Stimulated activated CD8-positive, alpha-beta memory T cell treated with anti-CD3 and anti-CD28 coated beads, Interleukin-4, amount 100 ng/mL, for 4 hours (primary cell): ENCODE measurements at places on chromosomes 4 and X.

- no peak for DNase-seq
Measured at GRCh38 chrX:46376246-46376885, 168.9 kb downstream of the ZNF674 start.

DNA sequence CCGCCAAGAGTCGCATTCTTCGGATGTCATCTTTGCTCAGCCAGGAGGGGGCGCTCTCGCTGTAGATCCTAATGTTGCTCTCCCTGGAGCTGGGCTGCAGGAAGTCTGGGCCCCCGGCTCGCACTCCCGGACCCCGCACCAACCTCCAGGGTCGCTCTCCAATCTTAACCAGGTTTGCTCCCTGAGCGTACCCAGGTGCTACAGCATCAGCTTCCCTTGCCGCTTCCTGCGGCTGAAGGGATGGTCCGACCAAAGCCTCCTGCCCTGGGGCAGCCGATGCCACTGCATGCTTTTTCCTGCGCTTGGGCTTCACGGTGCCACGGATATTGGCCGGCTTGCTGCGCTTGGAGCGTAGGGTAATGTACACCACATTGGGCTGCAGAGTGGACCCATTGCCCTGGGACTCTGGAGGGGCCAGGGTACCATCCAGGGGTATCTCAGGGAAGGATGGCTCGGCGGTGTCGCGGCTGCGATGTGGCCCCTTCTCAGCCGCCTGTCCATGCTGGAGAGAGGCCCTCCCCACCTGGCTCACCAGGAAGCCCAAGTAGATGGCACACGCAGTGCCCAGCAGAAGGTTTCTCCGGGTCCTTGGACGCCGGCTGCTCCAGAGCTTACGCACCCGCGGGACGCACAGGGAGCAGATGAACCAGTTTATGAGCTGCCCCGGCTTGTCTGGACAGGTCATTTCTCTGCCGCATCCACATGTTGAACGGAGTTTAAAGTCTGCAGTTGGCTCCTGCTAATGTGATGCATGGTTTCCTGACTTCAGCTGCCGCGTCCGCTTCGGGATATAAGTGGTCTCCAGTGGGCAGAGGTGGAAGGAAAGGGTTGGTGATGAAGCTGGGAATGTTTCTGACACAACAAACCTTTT is 1.9 kb downstream of the GASK1B start:
- no peak for DNase-seq

- no peak for DNase-seq
Measured at GRCh38 chr4:43564107-43564506, 671.6 kb downstream of the GRXCR1 start.

- DNase-seq, result no peak
Measured at GRCh38 chr4:104901438-104901837, 245.2 kb upstream of the TET2 start.

GRCh38 chrX:96004386-96004785 is 680.3 kb upstream of the DIAPH2 start:
- DNase-seq, result no peak

GRCh38 chr4:113682730-113683537 is 78.6 kb downstream of the CAMK2D start:
- peak; percentile 55 for DNase-seq

GRCh38 chrX:74925225-74926088 is at the start of gene NEXMIF:
Gene NEXMIF (minus strand): TSS chrX:74925452.
- no peak for DNase-seq

- no peak for DNase-seq
Measured at GRCh38 chr4:7683126-7683703, 248.5 kb upstream of the PSAPL1 start.

- DNase-seq, result no peak
Measured at GRCh38 chr4:3415471-3416141, 26.2 kb upstream of the HGFAC start.

GRCh38 chr4:186150926-186151325 is 40.4 kb upstream of the CYP4V2 start:
- DNase-seq, result no peak

DNA sequence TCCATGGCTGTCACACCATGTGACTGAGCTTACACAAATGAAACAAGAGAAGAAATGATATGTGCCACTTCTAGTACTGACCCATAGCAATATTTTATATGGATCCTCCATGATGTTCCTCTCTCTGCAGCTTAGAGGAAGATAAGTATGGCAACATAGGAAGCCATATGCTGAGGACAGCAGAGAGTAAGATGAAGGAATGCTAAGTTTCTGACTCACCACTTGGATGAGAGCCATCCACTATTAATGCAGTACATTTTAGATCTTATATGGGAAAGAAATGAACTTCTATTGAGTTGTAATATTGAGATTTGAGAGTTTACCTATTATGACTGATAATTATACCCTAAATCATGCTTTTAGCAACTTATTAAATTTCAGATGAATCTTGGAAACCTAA is 386.9 kb upstream of the MAOA start:
- DNase-seq, result no peak

DNA sequence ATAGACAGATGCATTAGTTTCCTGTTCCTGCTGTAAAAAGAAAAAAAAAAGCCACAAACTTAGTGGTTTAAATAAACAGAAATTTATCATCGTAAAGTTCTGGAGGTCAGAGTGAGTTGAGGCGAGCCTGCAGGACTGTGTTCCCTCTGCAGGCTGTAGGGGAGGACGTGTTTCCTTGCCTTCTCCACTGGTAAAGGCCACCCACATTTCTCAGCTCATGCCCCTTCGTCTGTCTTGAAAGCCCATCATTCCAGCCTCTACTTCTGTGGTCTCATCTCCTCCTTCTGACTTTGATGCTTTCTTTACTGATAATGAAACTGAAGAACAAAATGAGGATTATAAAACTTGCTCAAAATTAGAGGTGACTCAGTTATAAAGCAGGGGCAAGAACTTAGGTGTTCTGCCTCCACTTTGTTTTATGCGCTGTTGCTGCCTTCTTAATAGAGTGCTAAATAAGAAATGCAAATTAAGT is 143.0 kb downstream of the STIM2 start:
- no peak for DNase-seq

- DNase-seq, result no peak
Measured at GRCh38 chr4:174926958-174927357, 8.8 kb downstream of the ADAM29 start.

- no peak for DNase-seq
Measured at GRCh38 chr4:137664416-137664815, 132.1 kb upstream of the PCDH18 start.

DNA sequence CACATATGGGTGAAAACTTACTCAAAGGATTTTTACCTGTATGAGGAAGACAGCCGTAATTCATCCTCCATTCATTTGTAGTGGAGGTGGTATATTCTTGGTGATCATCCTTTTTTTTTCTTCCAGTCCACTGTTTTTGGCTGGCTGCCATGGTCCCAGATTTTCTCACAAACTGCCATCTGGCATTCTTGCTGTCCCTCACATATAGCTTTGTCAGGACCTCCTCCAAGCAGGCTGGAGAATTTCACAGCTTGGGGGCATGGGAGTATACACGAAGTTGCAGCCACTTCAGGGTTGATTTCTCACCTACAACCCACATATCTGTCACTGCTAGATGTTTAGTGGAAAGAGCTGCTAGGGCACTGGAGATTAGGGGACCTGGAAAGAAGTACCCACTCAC is 401.0 kb downstream of the IL1RAPL1 start:
- no peak for DNase-seq

GRCh38 chr4:22857411-22857810 is 164.7 kb downstream of the GBA3 start:
- no peak for DNase-seq

DNA sequence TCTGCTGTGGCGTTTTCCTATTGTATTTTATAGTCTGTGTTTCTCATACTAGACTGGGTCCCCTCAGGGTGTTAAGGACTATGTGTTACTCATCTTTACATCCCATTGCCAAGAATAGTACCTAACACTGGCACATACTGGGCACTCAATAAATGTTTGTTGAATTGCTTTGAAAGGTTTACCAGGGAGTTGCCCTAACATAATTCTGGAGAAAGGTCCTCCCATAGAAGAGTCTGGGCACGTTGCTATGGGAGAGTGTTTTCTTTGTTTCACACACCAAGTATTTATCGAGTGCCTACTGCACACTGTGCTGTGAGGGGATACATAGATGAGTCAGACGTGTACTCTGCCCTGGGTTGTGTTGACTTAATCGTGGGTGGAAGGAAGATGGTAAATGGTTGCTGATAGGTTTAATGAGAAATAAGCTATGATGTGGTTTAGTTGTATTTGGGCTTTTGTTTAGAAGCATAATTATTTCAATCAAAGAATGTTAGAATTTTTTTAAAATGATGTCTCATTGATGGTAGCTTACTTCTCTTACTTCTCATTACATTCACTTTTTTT is 42.9 kb downstream of the AFF1 start:
- DNase-seq, result no peak

DNA sequence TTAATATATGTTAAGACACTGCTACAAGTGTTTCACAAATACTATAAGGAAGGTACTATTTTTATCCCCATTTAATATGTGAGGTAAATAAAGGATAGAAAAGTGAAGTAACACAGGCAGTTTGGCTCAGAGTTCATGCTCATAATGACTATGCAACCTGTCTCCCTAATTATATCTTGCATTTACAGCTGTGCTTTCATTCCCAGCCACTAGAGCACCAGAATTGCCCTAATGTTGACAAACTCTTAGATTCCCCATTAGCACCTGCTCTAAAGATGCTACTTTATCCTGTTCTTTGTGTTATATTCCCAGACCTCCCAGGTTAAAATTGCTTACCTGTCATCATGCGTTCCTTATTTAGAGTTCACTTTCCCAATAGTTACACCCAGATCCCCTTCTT is 833.6 kb downstream of the CCSER1 start:
- no peak for DNase-seq

DNA sequence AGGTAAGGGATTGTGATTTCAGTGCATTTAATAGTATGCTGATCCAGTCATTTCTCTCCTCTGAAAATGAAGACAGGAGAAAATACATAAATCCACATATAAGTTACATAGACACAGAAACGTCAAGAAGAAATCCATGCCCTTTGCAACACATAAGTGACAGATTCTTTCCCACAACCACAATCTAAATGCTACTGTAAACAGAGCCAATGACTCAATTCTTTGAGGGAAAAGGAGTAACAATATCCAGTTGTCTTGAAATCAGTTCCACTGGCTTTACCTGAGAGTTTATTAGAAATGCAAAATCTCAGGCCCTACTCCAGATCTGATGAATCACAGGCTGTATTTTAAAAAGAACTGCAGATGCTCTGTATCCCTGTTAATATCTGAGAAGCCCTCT is 66.4 kb downstream of the ARAP2 start:
- no peak for DNase-seq

- DNase-seq, result no peak
Measured at GRCh38 chrX:39741904-39742303, 355.9 kb downstream of the BCOR start.

GRCh38 chr4:158161551-158162354 is 11.1 kb downstream of the GASK1B start:
- DNase-seq, result no peak

GRCh38 chr4:138003248-138003647 is 238.9 kb downstream of the SLC7A11 start:
- DNase-seq, result no peak
